ENCODE measurements at places on chromosomes 11 and 22.

GRCh38 chr11:62974848-62975522, 9.8 kb downstream of the SLC22A6 start:
- peak; percentile 67 for DNase-seq

DNA sequence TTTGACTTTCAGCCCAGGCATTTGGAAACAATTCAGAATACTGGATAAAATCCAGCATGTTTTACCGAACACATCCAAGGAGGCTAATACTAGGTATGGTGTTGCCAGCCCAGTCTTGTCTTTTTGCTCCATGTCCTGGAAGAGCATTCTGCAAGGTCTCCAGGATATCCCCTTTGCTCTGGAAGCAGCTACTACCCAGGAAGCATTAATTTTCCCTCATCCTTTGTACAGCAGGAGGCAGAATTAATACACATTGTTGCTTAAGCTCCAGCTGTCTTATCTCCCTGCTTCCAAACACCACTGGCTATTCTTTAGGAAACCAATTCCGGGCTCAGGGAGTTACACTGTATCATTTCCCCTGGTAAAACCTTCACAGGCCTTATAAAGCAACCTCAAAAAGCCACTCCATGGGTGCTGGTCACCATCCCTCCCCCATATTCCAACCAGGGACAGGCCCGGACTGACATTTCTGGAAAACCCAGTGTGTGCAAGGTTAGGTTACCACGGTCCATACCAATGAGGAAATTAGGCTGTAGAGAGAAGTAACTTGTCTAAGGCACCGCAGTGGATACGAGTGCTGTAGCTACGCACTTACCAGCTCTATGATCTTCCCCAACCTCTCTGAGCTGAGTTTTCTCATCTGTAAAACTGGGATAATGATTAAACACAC, 1.5 kb upstream of the UBASH3B start:
- no peak for DNase-seq

DNA sequence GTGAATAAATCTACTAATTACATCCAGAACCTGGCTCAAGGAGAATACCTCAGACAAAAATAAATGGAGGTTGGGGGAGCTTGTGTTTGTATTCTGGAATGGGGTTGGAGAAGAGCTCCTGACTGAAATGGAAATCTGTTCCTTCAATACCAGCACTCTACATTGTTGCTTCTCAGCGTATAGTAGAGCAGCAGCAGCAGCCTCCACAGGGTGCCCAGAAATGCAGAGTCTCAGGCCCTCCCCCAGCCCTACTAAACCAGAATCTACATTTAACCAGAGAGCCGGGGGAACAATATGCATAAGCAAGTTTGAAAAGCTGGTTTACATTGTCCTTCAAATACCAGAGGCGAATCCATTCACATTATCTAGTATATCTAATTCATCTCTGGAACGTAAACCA, 474.8 kb downstream of the NTM start:
- DNase-seq: no peak

DNA sequence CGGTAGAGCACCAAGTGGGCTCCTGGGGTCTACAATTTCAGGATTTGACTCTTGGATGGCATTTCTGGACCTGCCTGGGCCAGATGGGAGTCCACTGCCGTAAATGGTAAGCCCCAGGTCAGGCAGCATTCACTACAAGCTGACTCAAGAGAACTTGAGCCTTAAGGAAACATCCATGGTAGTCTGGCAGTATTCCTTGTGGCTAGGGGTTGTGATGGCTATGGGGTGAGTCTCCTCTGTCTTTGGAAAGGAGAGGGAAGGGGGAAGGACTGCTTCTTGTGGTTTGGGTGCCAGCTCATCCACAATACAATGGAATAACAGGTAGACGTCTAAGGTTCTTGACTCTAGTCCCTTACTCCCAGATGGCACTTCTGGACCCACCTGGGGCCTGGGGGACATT, 32.3 kb upstream of the POU2AF2 start:
- DNase-seq: no peak

DNA sequence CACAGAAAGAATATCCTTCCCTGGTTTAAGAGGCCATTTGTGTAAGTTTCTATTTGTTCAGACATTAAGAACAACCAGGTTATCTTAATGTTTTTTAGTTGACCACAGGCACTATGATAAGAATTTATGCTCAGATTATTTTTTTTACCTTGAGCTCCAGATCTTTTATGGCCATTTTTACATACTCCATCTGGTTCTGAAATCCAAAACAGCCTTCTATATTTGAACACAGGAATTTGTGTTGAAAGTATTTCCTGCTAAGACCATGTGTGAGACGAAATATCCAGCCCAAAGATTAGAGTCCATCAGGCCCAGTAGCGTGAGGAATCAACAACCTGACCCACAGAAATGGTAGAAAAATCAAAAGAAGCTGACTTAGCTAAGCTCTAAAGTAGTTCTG, 569.9 kb upstream of the FAT3 start:
- DNase-seq: no peak

GRCh38 chr22:20748731-20749428, 25.0 kb upstream of the SERPIND1 start:
- DNase-seq: no peak

DNA sequence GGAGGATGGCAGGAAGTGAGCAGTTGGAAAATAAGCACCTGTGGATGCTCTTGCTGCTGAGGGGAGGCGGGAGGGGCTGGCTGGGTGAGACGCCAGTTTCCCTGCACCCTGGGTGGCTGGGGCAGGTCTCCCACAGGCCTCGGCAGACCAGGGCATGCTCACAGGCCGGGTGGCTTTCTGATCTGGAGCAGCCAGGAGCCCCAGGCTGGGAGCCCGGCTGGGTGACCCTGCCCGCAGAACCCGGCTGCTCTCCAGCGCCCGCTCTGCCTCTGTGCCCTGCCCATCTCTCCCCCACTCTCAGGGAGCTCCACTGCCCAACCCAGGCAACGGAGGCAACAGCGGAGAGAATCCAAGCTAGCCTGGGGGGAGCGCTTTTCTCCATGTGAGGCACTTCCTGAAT, 24.6 kb downstream of the DCPS start:
- DNase-seq: no peak

GRCh38 chr11:1875093-1875850, 16.4 kb downstream of the PRR33 start:
- DNase-seq: no peak

GRCh38 chr11:61053191-61053590, 49.1 kb upstream of the CD5 start:
- no peak for DNase-seq

DNA sequence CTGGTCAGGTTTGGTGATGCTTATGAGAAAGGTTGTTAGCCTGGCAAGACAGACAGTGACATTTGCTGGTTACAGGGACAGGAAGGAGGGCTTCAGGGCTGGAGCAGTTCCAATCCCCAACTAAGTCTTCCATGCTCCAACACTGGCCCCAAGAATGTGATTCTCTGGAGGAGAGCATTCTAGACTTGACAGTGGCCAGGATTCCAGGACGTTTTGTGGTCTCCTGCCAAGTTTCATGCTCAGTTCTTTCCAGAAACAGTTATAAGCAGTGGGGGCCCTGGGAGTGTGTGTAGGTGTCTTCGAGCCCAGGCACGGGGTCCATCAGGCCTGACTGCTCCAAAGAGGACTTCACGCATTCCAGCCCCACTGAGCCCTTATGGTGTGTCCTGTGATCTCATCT, 8.9 kb upstream of the GRK3 start:
- no peak for DNase-seq

GRCh38 chr22:42621505-42622002, 6.9 kb upstream of the POLDIP3 start:
- DNase-seq: peak; percentile 93

DNA sequence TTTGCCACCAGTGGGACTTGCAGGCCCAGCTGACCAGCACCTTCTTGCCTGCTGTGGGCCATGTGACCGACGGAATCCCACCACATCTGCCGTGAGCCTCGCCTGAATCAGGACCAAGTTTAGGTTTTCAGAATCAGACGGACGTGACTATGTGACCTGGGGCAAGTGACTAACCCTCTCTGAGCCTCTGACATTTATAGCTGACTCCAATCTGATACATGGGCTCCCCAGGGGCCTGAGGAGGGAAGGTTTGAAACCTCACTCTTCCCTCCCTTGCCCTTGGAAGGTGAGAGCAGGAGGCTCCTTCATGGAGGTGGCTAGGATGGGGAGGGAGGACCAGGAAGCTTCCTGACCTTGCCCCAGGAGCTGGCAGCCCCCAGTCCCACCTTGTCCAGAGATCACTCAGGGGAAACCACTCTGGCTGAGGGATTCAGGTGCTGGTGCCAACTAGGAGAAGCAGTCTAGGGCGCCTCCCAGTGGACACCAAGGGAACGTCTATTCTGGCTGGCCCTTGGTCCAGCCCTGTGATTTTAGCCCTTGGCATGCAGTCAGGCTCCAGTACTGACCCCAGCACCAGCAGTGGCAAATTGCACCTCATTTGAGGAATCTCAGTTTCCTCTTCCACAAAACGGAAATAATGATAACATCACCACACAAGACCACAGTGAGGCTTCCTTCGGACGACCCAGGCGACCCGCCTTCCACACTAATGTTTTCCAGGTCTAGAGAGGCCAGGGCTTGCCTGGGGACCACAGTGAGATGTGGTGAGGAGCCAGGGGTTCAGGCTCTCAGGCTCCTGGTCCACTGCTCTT, 47.2 kb upstream of the SYT7 start:
- DNase-seq: peak; percentile 86

DNA sequence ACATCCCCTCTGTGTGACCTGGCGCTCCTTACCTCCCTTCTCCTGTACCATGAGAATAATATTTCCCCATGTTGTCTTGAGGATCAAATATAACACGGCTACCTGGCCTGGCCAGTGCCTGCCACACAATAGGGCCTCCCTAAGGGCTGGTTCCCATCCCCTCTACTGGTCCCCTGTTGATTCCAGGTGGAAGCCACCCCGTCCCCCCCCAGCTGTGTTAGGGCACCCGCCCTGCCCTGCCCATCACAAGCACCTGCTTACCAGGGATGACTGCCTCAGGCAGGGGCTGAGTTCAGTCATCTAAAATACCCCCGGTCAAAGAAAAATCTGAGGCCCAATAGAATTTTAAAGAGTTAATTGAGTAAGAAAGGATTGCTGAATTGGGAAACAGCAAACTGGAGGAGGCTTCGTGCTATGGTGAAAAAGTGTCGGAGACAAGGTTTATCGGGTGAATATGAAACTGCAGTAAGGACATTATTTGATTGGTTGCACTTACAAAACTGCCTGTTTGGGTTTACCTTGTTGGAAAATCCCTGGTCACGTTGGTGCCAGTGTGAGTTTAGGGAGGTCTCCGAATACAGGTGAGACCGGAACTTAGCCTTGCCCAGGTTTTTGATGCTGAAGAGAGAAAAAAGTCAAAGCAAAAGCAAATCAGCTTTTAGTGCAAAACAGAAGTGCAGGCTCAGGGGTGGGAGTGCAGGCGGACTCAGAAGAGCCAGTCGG, 5.2 kb downstream of the APOL1 start:
- no peak for DNase-seq

GRCh38 chr11:36792996-36793914, 195.2 kb upstream of the RAG2 start:
- DNase-seq: peak; percentile 41

DNA sequence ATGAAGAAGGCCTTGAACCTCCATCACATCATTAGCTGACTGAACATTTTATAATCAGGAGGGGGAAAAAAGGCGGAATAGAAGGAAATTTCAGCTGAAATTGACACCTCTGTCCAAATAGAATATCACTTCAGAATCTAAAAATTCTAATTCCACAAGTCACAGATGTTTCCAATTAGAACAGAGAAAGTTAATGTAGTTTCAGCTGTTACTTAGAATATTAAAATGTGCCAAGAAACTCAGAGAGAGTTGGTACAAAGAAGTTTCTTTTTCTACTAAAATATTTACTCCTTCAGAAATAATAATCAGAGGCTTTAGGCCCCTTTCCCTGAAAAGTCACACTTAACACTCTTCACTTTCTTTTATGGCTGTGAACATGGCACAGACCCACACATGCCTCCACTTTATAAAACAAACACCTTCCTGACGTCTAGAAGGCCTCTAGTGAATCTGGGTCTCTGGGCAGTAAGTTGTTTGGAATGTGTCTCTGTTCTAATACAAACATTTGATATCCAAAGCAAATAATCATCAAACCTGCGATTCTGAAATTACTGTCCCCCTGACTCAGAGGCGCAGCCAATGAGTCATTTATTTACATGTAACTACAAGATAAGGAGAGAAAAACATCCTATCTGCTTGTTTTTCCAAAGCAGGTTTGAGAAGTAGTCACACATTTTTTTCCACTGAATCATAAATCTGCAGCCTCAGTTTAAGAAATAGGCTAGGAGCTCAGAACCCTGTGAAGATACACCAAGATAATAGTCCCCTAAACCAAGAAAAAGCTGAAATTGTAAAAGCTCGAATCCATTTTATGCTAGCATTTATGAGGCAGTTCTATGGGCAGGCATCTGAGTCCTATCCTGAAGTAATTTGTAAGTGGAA, 148.4 kb downstream of the ME3 start:
- DNase-seq: no peak

DNA sequence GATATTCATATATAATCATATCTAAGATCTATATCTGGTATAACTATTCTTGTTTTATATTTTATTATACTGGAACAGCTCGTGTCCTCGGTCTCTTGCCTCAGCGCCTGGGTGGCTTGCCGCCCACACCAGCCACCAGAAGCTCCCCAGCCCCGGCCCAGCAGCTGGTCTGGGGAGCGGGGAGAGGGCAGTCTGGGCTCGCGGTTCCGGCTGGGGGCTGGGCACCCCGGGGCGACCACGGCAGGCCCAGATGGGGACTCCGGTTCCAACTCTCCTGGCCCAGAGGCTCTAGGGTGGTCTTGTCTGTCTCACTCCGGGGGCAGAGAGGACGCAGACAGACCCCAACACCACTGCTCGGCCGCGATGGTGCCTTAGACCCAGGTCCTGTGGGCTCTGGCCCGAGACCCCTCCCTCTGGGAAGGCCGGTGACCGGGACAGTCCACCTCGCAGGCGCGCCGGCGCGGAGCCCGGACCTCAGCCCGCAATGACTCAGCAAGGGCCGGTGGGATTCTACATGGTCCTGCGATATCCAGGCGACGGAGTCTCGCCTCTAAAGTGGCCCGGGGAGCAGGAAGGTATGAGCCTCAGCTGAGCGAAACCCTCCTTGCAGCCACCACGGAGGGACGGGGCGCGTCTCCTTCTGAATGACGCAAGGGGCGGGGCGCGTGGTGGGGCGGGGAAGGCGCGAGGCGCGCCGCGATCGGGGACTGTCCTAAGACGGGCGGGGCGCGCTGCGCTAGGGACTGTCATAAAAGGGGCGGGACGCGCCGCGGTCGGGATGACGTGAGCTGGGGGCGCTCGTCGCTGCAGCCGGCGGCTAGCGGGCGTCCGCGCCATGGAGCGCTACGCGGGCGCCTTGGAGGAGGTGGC, at the start of gene DGCR6:
Gene DGCR6, plus strand, starts transcription at position 781 of the 870 bp plus-strand sequence. Its CDS starts 55 bp downstream, at position 836.
- DNase-seq: no peak

- DNase-seq: no peak
Observed at GRCh38 chr22:29739346-29739875, 19.6 kb downstream of the CABP7 start.

- no peak for DNase-seq
Observed at GRCh38 chr11:65128182-65129145, 5.9 kb downstream of the SYVN1 start.
